ENCODE measurements at places on chromosomes 6 and 20.

DNA sequence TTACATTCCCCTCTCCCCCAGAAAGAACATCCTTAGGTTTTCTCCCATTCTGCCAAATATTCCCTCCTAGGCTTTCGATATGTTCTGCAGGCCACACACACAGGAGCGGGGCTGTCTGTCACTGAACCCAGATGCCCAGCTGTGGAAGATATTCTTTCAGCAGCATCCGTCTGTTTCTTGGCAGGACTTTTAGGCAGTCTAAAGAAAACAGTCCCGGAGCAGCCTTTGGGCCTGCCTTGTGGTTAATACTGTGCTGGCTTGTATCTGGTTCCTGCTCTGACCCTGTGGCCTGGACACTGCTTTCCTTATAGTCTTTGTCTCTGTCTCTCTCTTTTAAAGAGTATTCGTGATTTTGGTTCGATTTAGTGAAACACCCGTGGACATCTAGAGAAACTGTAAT lies 94.6 kb upstream of the SUPT3H start:
- DNase-seq: no peak

DNA sequence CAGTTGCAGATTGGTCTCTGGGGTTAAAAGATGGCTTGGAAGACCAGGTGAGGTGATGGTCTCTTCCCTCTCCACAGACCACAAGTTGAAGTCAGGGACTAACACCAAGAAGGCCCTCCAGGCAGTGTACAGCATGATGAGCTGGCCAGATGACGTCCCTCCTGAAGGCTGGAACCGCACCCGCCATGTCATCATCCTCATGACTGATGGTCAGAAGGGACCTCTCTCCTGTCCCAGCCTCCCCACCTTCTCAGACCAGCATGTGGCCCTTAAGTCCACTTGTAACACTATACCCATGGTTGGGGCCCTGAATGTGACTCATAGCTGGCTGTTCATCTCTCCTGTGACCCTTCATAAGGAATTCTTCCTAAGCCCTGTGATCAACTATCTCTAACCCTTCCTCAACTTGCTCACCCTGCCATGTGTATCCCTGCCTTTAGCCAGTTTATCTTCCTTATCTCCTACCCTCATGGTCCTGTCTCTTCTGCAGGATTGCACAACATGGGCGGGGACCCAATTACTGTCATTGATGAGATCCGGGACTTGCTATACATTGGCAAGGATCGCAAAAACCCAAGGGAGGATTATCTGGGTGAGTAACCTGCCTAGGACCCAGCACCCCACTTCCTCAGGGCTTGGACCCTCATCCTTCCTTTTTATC lies 3.0 kb downstream of the CFB start:
- DNase-seq: peak; percentile 39

DNA sequence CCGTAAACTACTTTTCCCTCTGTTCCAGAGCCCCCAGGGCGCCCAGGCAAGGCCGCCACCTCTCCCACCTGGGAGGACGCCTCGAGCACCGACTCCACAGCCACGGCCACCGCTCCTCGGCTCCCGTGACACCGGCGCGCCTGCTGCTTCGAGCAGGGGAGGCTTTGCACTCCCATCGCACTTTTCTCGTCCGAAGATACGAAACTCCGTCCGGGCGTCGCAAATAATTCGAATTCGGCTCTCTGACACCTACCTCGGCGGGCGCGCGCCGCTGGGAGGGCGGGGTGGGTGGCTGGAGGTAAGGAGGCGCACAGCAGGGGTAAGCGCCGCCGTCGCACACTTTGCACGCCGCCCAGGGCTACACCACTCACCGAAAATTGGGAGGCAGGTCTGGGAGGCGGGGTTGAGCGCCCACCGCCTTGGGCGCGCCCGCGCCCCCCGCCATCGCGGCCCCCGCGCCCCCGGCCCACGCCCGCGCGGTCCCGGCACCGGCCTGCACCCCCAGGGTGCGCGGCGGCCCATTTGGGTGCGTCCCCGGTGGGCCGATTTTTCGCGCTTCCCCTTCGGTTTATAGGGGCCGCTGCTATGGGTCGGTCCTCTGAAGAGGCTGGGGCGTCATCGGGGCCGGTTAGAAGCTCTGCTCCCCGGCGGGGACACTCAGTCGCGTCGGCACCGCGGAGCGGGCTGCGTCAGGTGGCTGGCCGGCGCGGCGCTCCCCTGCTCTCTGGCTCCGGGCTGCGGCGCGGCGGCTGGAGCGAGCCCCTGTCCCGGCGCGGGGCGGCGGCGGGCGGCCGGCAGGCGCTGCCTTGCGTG lies 36.2 kb downstream of the GNAS start:
- no peak for DNase-seq

GRCh38 chr6:42106112-42107023 lies 36.1 kb downstream of the C6orf132 start:
- no peak for DNase-seq

- DNase-seq: no peak
Measured at GRCh38 chr20:36836591-36837269, 39.2 kb upstream of the TLDC2 start.

Measured in HS-27A (cell line).